Endothelial cell of umbilical vein (primary cell): ENCODE measurements at places on chromosomes 5 and 9.

- DNase-seq = no peak
These were observed 63.5 kb downstream of the C9orf50 start for GRCh38 chr9:129557192-129558036.

DNA sequence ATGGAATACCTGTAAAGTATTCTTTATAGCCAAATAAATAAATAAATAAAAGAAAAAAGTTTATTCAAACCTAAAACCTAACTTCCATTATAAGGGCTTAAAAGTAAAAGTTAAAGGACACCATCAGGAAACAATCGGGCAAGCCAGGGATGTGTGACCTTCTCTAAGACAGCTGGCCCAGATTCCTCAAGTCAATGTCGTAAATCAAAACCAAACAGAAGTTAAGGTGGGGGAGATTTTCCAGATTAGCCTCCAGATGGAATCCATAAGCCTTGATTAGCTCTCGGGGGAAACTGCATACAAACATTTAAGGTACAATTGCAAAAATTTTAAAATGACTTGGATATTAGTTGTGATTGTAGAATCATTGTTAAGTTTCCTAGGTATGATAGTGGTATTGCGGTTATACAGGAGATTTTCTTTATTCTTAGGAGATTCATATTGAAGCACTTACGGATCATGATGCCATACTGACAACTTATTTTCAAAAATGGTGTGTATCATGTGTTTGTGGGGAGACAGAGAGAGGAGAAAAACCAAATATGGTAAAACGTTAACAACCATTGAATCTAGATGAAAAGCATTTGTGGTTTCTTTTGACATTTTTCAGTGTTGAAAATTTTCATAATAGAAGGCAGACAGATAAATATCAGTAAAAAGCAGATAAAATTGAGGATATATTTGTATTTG, 21.5 kb upstream of the MGAT1 start:
- DNase-seq = no peak

GRCh38 chr5:166172597-166172996, 2118.8 kb upstream of the WWC1 start:
- no peak for DNase-seq

DNA sequence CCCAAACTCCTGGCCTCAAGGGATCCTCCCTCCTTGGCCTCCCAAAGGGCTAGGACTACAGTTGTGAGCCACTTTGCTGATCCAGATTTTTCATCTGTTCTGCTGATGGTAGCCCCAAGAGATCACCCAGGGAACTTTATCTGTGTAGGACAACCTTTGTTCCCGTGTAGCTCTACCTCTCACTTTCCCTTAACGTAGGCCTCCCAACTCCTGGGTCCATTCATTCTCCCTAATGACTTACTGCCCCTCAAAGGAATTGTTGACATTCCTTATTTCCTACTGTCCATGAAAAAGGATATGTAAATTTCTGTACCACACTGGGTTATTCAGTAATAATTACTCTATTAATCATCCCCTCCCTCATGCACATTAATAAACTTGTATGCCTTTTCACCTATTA, 51.0 kb upstream of the PHF24 start:
- DNase-seq = no peak

DNA sequence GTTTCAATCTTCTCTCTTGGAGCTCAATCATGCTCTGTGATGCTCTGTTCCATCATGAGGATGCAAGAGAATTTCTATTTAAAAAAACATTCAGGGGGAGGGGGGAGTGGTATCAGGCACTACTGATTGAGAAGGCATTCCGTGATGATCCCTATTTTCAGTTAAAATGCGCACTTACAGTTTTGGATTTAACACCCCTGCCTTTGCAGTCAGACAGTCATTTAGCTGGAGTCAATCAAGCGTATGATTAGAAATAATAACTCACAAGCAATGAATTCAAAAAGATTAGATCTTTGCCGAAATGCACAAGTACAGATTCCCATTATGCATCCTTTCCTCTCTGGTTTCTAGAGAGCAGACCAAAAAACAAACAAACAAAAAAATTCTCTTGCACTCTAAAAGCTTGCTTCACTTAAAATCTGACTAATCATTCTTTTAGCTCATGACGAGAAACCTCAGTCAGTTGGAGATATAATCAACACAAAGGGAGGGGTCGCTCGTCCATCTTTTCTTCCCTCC, 55.4 kb downstream of the EFNA5 start:
- DNase-seq = no peak

- no peak for DNase-seq
These were observed 16.6 kb upstream of the RALGDS start for GRCh38 chr9:133137451-133138231.

DNA sequence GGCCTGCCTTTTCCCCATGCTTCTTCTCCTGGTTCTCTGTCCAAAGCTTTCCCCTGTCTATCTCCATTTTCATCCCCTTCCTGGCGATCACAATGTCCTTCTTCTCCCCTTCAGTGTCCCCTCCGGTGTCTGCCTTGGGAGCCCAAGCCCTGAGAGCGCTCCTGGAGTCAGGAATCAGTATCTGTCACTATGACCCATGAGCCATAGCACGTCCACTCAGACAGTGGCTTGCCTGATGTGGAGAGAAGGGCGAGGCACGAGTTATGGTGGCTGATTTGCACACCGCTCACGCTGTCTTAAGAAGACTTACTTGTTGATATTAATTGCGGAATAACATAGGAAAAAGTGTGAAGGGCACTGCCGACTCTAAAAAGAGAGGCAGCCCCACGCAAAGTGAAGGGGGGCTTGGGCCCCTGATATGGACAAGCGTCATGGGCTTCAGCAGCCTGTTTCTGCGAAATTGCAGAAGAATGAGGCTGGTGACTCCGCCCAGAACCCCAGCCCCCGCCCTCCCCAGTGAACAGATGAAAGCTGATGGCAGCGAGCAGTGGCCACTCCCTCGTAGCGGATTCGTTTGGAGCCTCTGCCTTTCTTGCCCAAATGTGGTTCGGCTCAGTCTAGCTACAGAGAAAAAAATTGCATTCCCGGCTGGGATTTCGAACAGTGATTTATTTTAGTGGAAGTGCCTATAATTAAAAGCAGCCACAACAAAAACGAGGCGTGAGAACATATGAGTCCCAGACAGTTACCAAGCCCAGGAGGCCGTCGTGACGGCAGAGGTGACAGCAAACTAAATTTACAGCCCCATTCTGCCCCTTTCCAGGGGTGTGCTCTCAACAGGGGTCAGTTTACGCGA, 149.8 kb downstream of the ICE1 start:
- DNase-seq = no peak

- DNase-seq = no peak
These were observed 7.4 kb downstream of the SLC44A1 start for GRCh38 chr9:105251733-105252404.

- DNase-seq = peak; percentile 33
These were observed 65.1 kb upstream of the IQGAP2 start for GRCh38 chr5:76337953-76338451.

- DNase-seq = no peak
These were observed 9.1 kb upstream of the ZBTB34 start for GRCh38 chr9:126851286-126851880.

DNA sequence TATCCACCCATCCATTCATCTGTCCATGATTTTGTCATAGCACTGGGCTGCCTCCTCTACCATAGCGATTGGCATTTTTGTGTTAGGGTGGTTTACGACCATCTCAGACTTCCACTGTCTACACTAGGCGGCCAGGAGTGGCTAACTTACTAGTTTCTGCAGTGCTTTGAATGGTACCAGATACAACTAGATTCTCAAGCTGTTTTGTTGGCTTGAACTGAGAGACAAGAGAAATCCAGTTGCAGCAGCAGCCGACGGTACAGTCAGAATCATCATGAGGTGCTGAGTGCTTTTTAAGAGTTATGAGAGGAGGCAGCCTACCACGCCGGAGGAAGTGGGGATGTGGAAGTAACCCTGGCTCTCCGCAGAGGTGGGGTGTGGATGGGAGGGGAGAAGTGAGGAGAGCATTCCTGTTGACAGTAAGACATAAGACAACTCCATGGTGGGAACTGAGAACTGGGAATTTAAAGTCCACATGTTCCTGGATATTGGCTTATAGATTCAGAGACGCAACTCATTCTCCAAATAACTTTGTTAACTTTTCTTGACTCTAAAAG, 27.9 kb downstream of the COL5A1 start:
- DNase-seq = no peak

DNA sequence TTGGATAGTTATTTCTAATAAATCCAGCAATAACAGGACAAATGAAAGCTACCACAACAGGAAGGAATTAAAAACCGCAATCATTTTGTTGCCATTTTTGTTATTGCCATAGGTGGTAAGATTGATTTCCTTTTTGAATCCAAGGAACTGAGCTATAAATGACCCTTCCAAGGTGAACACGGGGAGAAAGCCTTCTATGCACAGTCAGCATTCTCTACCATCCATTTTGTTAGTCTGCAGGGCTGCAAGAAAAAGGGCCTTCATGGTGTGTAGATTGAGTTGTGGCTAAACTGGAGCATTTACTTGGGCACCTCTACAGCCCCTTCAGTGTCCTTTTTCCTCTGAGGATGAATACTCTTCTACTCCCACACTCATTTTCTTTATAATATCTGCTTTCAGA, 18.6 kb upstream of the REEP5 start:
- DNase-seq = no peak

DNA sequence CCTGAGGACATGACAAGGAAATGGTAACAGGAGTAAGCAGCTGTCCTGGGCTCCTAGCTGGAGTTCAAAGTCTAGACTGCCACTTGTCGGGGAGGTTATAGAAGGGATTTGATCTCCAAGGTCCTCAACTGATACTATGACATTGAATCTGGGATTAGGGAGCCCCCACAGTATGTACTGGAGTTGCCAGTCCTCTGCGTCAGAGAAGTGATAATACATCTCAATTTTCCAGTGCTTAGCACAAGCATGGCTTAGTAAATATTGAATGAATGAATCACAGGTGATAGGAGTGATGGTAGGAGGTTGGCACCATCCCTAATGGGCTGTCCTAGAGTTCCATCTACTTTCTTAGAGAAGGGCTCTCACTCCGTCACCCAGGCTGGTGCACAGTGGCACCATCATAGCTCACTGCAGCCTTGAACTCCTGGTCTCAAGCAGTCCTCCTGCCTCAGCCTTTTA, 6.2 kb upstream of the TPM2 start:
- DNase-seq = no peak

GRCh38 chr9:123434619-123435240, 78.7 kb downstream of the CRB2 start:
- no peak for DNase-seq

GRCh38 chr9:134177624-134178393, 13.4 kb upstream of the RNU6ATAC start:
- no peak for DNase-seq

DNA sequence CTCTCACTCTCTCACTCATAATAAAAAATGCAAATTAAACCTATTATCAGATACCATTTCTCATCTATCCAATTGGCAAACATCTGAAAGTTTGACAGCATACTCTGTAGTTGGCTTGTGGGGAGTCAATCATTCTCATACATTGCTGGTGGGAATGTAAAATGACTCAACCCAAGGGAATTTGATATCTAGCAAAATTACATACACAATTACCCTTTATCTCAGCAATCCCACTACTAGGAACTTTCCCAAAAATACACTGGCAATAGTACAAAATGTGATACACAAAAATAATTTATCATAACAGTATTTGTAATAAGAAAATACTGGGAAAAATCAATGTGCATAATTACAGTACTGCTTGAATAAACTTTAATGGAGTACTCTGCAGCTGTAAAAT, 731.3 kb downstream of the DTWD2 start:
- no peak for DNase-seq

GRCh38 chr5:124480022-124480421, 266.4 kb downstream of the ZNF608 start:
- no peak for DNase-seq

DNA sequence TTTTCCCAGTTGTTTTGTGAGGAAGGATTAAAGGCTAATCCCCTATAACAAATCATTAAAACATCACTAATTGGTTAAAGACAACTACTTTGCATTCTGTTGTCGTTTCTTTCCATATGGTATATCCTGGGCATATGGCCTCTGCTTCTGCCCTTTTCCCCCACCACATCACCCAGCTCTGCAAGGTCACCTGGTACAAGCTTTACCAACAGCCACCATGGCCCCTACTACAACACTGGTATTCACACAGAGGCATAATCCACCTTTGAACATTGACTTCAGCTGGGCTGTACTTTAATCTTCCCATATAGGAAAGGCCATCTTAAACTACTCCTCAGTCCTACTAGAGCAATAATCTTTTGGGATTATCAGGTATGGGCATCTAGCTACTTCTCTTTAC, 866.1 kb downstream of the TLE4 start:
- DNase-seq = no peak

- DNase-seq = no peak
These were observed 301.5 kb downstream of the KCTD16 start for GRCh38 chr5:144472221-144472620.

- DNase-seq = no peak
These were observed 15.1 kb upstream of the TNFAIP8 start for GRCh38 chr5:119340597-119341218.

DNA sequence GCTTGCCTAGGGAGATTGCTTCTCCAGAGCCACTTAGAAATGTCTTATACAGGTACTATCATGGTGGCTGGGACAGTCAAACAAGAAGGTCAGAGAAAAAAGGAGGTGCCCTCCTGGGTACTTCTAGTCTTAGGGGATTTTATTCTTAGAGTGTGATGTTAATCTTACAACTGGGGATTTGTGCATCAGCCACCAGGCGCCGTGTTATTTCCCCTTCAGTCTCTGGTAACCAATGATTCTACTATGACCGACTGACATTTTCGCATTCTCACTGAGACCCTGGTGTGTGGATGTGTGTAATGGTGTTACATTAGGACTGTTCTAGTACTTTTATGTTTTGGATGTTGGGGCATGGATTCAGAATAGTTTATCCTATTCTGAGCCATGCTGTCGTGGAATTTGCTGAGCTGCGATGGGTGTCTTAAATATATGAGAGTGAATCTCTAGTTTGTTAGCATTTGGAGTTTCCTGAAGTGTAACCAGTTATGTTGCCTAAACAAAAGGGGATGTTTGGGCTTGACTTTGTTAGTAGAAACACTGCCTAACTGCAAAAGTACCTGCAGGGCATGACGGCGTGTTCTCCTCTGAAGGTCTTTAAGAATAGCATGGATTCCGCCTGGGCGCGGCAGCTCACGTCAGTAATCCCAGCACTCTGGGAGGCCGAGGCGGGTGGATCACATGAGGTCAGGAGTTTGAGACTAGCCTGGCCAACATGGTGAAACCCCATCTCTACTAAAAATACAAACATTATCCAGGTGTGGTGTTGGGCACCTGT, 175.2 kb upstream of the DAP start:
- DNase-seq = no peak
